ENCODE measurements at places on chromosomes 7 and 10.

- DNase-seq = no peak
Observed at GRCh38 chr10:33190406-33190805, 144.1 kb downstream of the NRP1 start.

DNA sequence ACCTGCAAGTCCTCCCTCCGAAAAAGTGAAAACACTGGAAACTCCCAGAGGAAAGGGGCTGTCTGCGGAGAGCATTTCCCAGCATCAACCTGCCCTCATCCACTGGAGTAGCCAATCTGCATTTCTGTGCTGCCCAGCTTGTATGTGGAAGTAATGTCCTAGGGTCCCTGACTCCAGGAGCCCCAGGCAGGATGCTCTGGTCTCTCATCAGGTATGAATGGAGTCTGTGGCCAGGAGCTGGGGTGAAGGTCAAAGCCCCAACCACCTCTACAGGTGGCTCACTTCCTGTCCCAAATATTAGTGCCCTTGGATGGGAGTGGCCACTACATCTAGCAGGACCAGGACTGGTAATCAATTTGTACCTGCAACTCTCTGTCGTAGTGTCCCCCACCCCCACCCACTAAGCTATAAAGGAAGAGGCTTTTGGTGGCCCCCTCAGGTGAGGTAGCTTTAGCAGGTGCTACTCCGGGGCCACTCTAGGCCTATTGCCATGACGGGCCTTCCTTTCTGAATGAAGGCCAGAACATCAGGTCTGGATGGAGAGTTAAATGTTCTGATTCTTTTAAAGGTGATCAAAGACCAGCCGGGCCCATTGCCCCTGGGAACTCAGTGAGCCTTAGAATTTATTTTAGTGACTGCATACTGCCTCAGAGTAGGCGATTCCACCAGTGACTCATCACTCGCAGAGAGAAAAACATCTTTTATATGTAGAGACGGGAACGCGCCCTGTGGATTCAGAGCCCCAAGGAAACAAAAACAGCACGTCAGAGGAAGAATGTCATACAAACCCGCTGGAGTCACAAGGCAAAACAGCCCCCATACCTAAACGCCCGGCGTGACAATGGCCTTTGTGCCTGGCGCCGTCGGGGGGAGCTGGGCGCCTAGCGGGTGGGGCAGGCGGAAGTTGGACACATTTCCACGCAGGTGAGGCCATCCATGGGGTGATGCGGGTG, 13.0 kb downstream of the EN2 start:
- no peak for DNase-seq

- no peak for DNase-seq
Observed at GRCh38 chr7:128879939-128880746, 17.5 kb downstream of the ATP6V1F start.

GRCh38 chr10:62852961-62853702, 37.0 kb upstream of the EGR2 start:
- no peak for DNase-seq

GRCh38 chr7:51217804-51218203, 98.8 kb downstream of the COBL start:
- no peak for DNase-seq

DNA sequence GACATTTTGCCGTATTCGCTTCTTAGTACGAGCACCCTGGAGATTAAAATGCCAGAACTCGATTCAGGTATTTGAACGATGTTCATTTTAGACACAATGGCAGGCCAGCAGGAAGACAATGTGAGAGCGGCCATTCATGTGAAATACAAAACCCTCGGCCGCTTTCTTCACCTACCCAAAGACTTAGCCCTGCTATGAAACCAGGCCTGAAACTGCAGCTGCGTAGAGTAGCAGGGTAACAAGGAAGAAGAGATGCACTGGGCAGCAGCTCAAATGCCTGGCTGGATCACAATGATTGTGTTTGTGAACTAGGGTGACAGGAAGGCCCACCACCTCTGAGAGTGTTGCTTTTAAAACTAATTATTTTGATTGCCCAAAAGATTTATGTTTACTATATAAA, 234.8 kb downstream of the TRIL start:
- no peak for DNase-seq

DNA sequence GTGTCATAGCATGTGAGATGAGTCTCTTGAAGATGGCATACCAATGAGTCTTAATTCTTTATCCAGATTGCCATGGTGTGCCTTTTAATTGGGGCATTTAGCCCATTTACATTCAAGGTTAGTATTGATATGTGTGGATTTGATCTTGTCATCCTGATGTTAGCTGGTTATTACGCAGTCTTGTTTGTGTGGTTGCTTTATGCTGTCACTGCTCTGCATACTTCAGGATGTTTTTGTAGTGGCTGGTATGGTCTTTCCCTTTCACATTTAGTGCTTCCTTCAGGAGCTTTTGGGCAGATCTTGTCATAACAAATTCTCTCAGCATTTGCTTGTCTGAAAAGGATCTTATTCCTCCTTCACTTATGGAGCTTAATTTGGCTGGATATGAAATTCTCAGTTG, 16.5 kb downstream of the FAM25A start:
- DNase-seq = no peak

GRCh38 chr7:159122276-159122675, 22.4 kb downstream of the VIPR2 start:
- DNase-seq = no peak

DNA sequence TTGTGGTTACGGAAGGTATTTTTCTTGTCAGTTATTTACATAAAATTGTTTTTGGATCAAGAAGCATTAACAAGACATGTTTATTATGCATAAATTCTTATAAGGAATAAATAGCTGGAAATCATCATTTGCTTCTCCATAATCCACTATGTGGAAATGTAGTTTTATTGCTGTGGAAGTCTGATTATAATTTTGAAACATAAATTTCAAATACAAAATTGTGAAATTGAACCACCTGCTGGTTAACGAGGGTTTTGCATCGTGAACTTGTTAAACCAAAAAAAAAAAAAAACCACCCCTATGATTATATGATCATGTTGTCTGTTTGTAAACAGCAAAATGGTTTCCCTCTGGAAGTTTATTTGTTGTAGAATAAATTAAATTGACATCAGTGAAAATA, 25.9 kb downstream of the ABRAXAS2 start:
- no peak for DNase-seq

DNA sequence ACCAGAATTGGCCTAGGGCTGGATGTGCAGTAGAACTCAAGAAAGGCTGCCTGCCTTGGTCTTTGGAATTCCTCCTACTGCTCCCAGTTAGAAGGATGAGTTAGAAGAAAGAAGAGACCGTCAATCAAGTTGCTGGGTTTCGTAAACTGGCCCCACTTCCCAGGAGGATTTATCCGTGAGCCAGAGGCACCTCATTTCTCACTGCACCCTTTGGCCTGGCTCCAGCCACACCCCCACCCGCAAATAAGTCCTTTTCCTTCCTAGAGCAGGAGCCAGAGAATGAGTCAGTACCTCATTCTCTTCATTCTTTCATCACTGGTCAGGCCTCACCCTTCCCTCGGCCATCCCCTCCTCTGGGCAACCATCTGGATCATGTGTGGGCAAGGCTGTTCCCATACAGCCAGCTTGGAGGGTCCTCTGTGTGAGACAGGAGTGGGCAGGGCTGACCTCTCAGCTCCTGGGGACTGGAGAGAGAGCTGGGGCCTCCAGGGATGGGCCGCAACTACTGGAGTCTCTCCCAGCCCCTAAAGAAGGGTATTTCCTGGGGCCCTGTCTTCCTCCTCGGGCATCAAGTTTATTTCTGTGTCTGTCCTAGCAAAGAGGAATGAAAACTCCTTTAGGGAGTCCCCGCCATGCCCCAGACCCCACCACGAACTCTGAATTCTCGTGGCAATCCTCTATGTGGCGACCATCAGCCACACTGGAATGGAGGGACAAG, 87.2 kb upstream of the DUSP5 start:
- no peak for DNase-seq

GRCh38 chr7:143382791-143383641, 1.9 kb downstream of the ZYX start:
- no peak for DNase-seq

GRCh38 chr10:132537684-132538001, at the start of gene INPP5A:
Gene INPP5A (plus strand): TSS chr10:132537787. CDS start chr10:132538097, 310 bp downstream.
- DNase-seq = no peak

DNA sequence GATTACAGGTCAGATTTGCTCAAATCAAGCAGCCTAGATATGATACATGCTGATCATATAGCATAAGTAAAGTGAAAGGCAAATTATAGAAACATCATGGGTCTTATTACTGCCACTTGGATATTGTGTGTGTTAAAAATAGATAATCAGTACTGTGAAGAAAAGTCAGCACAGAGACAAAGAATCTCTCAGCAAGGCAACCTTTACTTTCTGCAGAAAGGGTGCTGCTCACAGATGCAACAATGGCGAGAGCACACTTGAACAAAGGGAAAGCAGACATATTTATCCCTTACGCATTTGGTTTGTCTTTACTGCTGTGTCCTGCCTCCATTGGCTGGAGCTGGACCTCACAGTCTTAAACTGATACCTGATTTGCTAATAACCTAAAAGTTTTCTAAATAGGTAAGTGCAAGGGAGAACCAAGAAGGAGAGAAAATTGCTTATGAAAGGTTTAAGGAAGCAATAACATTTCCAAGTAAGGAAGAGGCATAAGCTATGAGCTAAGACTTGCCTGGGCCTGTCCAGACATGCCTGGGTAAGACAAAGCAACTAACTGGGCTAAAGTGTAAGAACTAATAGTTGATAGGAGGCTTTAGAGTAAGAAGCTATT, 1310.8 kb upstream of the LRRTM3 start:
- DNase-seq = no peak

DNA sequence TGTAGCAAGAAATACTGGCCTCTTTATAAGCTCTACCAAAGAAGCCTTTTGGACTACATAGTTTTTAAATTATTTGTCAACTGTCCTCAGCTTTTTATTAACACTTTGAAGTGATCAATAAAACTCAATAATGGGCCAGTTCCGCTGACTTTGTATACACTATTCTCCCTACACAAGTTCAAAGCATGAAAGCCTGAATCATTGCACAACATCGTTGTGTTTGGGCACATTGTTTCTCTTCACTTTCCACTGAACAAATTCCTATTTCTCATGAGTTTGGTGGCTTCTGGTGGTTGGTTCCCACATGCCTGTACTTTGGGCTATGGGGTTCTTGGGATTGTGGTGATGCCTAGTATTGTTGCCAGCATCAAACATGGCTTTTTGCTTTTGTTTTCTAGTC, 561.8 kb upstream of the LRRN3 start:
- DNase-seq = no peak

GRCh38 chr10:84101042-84101441, 38.3 kb upstream of the GHITM start:
- DNase-seq = no peak

DNA sequence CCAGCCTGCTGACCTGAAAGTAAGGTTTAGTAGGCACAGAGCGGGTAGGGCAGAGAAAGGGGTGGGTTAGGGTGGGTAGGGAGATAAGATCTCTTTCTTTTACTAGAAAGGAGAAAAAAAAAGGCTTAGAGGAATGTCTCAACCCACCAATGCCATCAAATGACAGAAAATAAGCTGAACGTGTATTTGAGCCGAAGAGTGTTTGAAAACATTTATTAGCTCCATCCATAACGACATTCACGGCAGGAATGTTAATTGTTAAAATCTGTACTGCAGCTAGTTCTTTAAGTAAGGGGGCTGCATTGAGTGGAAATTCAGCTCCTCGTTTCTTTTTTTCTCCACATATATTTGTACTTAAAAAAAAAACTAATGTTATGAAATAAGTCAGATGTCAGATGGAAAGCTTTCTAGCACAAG, 63.7 kb upstream of the ARID5B start:
- no peak for DNase-seq

DNA sequence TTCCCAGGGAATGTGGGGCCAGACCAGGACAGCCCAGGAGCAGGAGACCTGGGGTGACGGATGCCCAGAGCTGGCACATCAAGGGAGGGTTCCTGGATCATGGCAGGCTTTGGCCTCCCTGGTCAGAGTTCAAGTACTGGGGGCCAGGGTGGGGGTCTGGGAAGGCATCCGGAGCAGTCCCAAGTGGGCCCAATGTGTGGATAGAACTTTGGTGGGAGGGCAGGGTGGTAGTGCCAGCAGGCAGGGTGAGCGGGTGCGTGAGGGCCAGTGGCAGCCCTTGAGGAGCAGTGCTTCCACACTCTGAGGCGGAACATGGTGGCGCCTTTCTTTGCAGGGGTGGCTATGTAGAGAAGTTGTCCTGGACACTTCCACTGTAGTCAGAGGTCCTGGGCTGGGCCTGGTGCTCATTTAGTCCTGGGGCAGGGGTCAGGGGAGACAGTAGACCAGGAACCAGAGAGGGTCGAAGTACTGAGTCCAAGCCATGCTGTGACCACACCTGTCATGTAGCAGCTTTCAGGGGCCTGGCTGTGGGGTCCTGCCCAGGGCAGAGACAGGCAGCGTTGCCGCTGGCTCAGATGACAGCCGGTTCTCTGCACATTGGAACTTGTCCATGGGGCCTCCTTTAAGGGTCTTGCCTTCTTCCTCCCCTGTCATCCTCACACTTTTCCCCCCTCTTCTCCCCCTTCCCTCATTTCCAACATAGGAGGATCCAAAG, 22.2 kb upstream of the CSGALNACT2 start:
- DNase-seq = no peak

- DNase-seq = no peak
Observed at GRCh38 chr10:113121153-113121552, 171.1 kb downstream of the TCF7L2 start.

GRCh38 chr7:134462337-134462925, 3.5 kb upstream of the AKR1B1 start:
- DNase-seq = no peak

- DNase-seq = no peak
Observed at GRCh38 chr7:1246160-1246870, 13.6 kb downstream of the UNCX start.

- DNase-seq = no peak
Observed at GRCh38 chr10:11865561-11865960, 42.4 kb downstream of the PROSER2 start.

DNA sequence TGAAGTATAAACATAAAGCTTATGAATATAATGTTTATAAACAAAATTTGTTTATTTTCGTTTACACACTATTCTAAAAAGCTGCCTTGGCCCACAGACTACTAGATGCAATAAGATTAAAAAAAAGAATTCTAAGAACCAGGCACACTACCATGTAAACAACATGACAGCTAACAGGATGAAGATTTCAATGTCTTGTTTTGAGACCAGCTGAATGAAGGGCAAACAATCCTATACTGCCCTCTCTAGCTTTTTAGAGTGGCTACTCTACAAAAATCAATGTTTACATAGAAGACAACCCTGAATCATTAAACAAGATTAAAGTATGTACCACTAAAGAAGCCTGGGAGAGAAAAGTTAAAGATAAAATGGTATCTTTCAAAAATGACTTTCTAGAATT, 38.6 kb downstream of the SLC25A40 start:
- no peak for DNase-seq

- DNase-seq = no peak
Observed at GRCh38 chr10:24207781-24208611, 942 bp upstream of the KIAA1217 start.

GRCh38 chr7:100390286-100391009, 17.2 kb downstream of the PILRA start:
- DNase-seq = no peak

DNA sequence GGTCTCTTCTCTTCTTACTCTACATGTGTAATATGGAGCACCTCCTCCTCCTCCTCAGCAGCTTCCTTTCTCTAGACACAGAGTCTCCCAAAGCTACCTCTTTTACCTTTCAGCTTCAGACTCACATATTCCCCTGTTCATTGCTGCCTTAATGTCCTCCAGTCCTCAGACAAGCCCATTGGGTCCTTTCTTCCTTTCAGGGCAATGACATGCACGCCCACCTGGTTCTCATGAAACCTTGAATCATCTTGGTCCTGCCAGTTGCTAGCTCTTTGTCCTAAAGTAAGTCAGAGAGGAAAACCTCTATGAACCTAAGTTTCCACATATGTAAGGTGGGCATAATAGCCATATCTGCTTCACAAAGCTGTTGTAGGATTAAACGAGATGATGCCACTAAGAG, 227.0 kb downstream of the RPS24 start:
- DNase-seq = no peak

- peak; percentile 37 for DNase-seq
Observed at GRCh38 chr10:62726142-62726541, 78.4 kb upstream of the ADO start.
